ENCODE measurements at places on chromosomes 2 and 18.

GRCh38 chr2:233855345-233855744 is 1.0 kb upstream of the HJURP start:
- DNase-seq: no peak

GRCh38 chr18:10558243-10558966 is 32.6 kb downstream of the NAPG start:
- no peak for DNase-seq

GRCh38 chr2:128690869-128691268 is 372.2 kb upstream of the HS6ST1 start:
- no peak for DNase-seq

- DNase-seq: no peak
Observed at GRCh38 chr18:48908916-48909315, 41.8 kb downstream of the SMAD7 start.

GRCh38 chr18:22465859-22466457 is 48.2 kb upstream of the CTAGE1 start:
- DNase-seq: no peak

- no peak for DNase-seq
Observed at GRCh38 chr18:32324181-32324580, 134.3 kb downstream of the MEP1B start.

GRCh38 chr2:38277245-38278116 is 99.6 kb downstream of the ATL2 start:
- no peak for DNase-seq

DNA sequence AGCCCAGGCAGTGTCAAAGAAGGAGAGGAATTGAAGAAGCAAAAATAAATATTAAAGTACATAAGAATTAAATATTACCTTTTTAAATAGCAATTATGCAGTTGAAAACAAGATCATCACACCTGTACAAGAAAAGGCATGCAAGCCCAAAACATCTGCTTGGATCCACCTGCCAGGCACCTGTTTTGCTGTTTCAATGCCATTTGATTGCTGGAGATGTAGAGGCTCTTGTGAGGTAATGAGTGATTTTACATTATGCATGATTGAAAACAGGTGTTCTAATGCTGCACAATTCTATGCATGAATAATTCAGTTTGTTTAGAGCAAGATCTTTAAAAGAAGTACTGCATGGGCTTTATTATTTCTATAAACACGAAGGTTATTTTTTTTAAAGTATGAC is 700.6 kb upstream of the ZEB2 start:
- DNase-seq: no peak

DNA sequence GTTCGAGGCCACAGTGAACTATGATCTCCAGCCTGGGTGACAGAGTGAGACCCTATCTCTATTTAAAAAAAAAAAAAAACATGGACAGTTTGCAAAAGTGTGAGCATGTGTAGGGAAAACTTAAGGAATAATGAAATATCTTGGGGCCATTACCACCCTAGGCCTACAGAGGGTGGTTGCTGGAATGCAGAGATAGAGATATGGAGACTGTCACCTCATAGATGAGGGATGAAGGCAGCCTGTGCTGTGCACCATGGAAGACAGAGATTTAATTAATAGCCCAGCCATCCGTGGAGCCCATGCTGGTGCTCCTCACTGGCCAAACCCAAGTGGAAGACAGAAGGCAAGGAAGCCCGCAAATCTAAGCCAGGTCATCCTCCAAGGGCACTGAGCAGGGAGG is 16.6 kb upstream of the CEP68 start:
- DNase-seq: no peak

DNA sequence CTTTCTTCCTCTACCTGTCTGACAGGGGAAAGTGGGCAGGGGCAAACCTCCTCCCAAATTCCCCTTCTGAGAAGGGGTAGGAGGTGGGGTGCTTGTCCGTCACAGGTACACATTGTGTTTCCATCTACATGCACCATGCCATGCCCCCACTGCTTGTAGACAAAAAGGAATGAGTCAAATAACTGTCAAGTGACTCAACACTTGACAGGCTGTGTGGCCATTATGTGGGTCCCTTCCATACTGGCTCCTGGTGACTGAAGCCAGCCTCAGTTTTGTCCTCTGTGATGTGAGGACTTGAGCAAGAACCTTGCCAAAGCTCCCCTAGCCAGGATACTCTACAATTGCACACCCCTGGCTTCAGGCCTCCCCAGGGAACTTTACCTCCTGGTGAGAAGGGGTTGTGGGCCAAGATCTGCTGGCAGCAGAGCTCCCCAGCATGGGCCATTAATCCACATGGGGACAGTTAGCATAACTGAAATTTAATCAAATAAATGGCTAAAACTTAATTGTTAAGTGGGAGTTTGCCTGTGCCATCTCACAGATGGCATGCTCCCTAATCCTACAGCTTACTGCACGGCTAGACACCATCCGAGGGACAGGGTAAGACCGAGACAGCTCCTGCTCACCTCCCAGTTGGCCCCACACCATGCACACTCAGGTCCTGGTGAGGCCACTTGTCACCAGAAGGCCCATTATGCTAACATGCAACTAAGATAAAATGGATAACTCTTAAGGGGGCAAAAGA is 140.2 kb downstream of the BCL11A start:
- no peak for DNase-seq

GRCh38 chr2:45223531-45223930 is 214.3 kb upstream of the SIX2 start:
- no peak for DNase-seq

DNA sequence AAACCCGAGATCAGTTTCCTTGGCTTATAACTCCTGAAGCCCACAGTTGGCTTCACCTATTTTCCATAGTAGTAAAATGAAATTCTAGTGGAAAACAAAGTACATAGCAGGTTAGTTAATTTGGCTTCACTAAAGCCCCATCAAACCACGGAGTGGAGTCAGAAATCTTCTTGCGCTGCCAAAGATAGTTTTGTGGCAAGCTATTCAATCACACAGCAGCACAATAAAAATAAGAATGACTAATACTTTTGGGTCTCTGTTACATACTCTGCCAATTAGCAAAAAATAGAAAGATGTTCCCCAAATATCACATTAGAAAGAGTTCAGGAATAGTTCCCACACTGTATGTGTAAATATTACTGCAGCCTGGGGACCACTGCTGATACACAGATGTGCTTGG is 175.2 kb upstream of the NOL4 start:
- no peak for DNase-seq

- DNase-seq: no peak
Observed at GRCh38 chr2:182845794-182846417, 20.5 kb downstream of the FRZB start.

GRCh38 chr18:59301929-59302328 is 16.5 kb downstream of the CPLX4 start:
- DNase-seq: no peak

DNA sequence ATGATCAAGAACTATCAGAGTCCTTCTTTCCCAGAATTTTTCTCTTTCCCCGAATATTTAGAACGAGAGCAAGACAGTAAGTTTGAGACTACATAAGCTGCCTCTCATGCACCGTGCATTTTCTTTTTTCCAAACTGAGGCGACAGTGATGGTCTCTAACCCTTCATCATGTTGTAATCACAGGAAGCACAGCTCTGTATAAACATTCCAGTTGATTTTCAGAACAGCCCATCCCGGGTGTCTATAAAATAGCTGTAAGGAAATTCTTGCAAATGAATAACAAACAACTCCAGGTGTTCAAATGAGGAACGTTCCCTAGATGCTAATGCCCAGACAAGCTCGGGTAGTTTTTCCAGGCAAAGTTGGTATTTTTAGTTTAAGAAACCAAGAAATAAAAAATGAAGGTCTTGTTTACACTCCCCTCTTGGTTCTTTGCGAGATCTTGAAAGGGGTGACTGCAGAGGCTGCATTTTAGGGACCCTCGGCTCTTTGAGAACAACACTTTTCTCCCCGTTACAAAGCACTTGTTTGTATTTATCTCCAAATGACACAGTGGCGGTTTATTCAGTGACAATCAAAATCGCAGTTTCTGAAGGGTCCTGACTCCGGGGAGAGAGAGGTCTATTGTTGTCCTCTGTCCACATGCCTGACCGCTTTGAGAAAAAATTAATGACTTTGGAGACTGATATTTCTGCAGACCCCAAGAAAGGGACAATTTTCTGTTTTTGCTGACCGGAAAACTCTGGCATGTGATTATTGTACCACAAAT is 101.1 kb upstream of the NCK2 start:
- DNase-seq: no peak

DNA sequence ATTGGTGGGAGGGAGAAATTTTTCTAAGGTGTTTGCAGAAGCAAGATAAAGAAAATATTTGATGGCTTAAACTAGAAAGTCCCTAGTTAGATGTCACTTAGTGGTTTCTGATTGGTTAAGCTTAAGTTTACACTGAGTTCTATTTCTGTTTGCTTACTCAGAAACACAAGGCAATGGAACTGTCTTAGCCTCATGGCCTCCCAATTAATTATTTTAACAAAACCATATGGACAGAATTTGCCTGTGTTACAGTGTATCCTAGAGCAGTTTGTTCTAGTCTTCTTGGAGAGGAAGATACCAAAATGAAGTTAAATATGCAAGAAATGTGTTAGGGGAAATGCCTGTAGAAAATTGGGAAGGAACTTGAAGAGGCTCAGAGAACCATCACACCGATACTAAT is 4.6 kb upstream of the IMPACT start:
- no peak for DNase-seq

DNA sequence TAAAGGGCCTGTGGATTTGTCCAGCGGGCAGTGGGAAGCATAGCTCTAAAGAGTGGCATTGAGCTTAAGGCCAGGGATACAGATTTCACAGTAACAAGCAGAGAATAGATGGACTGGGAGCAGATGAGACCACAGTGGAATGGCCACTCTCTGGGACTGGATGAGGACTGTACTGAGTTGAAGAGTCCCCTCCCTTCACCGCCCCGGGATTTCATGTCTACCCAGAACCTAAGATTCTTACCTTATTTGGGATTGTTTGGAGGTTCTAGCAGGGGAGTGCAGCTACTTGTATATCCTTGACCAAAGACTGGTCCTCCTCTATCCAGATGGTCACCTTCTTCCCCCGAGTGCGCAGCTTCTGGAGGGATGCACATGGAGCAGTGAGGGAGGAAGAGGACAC is 28.0 kb upstream of the EFEMP1 start:
- no peak for DNase-seq

DNA sequence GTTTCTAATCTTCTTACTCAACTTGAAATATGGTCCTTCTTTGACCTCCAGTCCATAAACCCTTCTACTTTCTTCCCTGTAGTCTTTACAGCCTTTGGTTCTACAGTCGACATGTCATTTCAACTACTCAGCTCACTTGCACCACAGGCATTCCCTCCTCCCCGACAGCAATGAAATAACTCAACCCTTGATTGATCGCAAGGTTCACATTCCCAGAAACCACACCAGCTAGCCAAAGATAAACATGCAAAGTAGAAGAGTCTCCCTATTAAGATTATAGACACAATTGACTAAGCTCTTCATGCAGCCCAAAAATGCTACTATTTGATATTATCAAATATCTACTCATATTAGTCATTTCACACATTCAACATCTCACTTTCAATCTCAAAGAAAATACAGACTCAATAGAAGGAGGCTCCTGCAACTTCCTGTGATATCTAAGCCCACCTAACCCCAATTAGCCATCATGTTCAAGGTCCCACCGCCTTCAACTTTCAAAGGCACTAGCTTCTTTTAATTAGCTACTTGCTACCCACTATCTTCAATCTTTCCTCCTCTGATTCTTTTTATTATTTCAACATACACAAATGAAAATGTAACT is 50.8 kb downstream of the RTTN start:
- DNase-seq: no peak

GRCh38 chr18:21805771-21806366 is 65.3 kb downstream of the MIB1 start:
- DNase-seq: no peak

GRCh38 chr18:10421859-10422258 is 32.6 kb upstream of the APCDD1 start:
- DNase-seq: no peak

DNA sequence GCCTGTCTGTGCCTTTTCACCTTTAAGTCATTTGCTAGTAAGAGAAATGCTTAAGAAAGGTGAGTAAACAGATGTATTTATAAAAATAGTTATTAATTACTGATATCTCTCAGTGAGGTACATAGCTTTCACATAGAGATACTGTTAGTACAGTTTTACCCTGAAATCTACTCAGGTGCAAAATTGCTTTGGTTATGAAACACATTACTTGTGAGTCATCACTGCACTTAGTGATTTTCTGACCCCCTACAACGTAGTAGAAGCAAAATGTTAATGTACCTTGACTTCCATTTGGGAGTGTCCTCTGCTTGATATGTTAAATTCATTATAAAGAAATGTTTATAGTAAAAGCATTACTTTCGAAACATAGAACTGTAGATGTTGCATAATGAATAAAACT is 6.5 kb downstream of the GLS start:
- no peak for DNase-seq

GRCh38 chr2:46194856-46195255 is 102.4 kb upstream of the EPAS1 start:
- no peak for DNase-seq

GRCh38 chr18:12248926-12249720 is 5.0 kb upstream of the CIDEA start:
- no peak for DNase-seq

GRCh38 chr2:216283038-216283900 is 89.0 kb downstream of the MARCHF4 start:
- DNase-seq: no peak

DNA sequence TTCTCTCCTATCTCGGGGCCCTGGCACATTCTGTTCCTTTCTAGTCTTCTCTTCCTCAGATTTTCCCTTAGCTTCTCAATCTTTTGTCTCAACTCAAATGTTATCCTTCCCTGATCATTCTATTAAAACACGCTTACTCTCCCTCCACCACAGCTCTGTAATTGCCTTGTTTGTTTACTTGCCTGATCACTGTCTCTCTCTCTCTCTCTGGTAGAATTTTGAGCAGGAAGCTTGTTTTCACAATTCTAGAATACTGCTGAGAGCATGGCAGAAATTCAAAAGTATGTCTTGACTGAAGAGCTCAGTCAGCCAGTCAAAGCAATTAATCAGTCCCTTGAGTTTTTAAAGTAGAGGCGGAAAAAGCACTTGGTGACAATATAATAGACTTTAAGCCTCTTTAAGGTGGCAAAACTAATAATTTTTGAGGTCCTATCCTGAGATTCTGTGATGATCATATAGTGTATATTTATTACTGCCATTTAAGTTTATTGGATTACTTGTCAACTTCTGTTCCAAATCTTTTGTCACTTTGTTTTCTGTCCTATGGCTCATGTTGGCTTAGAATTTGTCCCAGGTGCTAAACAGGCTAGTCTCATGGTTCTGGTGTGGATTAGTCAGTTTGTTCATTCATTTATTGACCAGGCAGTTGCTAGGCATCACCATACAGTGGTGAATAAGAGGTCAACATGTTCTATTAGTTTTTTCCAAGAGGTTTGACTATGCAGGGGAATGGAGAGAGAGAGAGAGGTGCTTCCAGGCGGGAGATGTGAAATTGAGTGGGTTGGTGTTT is 2.3 kb downstream of the PSMD1 start:
- no peak for DNase-seq

- no peak for DNase-seq
Observed at GRCh38 chr18:66461344-66461743, 142.5 kb downstream of the CDH19 start.

- DNase-seq: no peak
Observed at GRCh38 chr2:75571730-75572430, 11.1 kb upstream of the EVA1A start.

Data from cortex of kidney (tissue), 1 donor.